ENCODE measurements at places on chromosomes 1 and 21. TPM values are rescaled to one million over a fixed set of nuclear protein-coding genes. Genes with fewer than 3 reads are reported as not detected.

RHEX gene
- 10.9 TPM for total RNA-seq

LORICRIN gene
- not detected for total RNA-seq

ZNF670 gene
- total RNA-seq, result 1.3 TPM

GJA9 gene
- not detected for total RNA-seq

OR2L13 gene
- not detected for total RNA-seq

RAP1GAP gene
- 7.4 TPM for total RNA-seq

KIF17 gene
- total RNA-seq, result 15.0 TPM

WDR3 gene
- total RNA-seq, result 20.9 TPM

GPR37L1 gene
- total RNA-seq, result not detected

FGR gene
- not detected for total RNA-seq

ITLN2 gene
- total RNA-seq, result not detected

C1QA gene
- total RNA-seq, result not detected

KLHL17 gene
- total RNA-seq, result 16.2 TPM

TOR1AIP1 gene
- 20.3 TPM for total RNA-seq

LRRC39 gene
- 17.3 TPM for total RNA-seq

RNF223 gene
- total RNA-seq, result 1.7 TPM

CELSR2 gene
- total RNA-seq, result 12.9 TPM

TBX15 gene
- not detected for total RNA-seq

P3H1 gene
- 56.6 TPM for total RNA-seq

ATP1A4 gene
- not detected for total RNA-seq

C1orf87 gene
- not detected for total RNA-seq

OR2W3 gene
- total RNA-seq, result 0.70 TPM

DIPK1A gene
- total RNA-seq, result 7.7 TPM

TFF2 gene
- not detected for total RNA-seq

EDARADD gene
- total RNA-seq, result 0.32 TPM

AQP10 gene
- total RNA-seq, result 4.8 TPM

CR1L gene
- total RNA-seq, result not detected

MMEL1 gene
- total RNA-seq, result not detected

FCN3 gene
- total RNA-seq, result 3.6 TPM

HSPB7 gene
- 744 TPM for total RNA-seq

SLC16A4 gene
- total RNA-seq, result 0.66 TPM

CLDN19 gene
- 12.9 TPM for total RNA-seq

AMIGO1 gene
- 11.2 TPM for total RNA-seq

SERINC2 gene
- 6.7 TPM for total RNA-seq

TP73 gene
- total RNA-seq, result not detected

SERTAD4 gene
- total RNA-seq, result 0.63 TPM

FCRLB gene
- 3.0 TPM for total RNA-seq

SMIM1 gene
- 28.4 TPM for total RNA-seq

ZNF683 gene
- not detected for total RNA-seq

DMRTA2 gene
- 0.12 TPM for total RNA-seq

S100A1 gene
- total RNA-seq, result 2.2 TPM

C1orf226 gene
- total RNA-seq, result 7.3 TPM

MCOLN2 gene
- not detected for total RNA-seq

CASP9 gene
- 96.1 TPM for total RNA-seq

TRPM2 gene
- not detected for total RNA-seq

Data from cardiac muscle cell (in vitro differentiated cells and primary cell).